Gastrocnemius medialis (tissue), 4 donors: ENCODE measurements at places on chromosomes 5 and 9.

DNA sequence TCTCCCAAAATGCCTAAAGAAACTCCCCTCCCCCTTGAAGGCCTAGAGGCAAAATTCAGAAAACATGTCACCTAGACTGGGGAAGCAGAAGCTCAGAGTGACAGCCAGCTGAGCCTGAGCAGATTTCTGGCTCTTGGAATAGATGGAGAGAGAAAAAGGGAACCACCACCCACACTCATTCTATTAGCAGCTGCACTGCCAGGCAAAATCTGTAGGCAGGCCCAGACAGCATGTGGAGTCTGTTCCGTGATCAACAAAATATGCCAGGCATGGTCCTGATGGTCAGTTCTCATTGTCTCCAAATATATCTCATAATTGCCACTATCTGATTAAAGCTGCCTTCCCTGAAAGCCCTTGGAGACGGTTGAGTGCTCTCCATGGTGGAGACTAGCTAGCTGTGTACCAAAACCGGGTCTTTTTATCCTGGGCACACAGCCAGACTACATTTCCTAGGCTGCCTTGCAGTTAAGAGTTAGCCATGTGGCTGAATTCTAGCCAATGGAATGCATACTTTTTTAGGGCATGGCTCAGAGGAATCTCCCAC, 131.7 kb upstream of the GPR151 start:
- DNase-seq, result no peak

GRCh38 chr5:163440954-163441353, 3.6 kb downstream of the CCNG1 start:
- DNase-seq, result no peak

DNA sequence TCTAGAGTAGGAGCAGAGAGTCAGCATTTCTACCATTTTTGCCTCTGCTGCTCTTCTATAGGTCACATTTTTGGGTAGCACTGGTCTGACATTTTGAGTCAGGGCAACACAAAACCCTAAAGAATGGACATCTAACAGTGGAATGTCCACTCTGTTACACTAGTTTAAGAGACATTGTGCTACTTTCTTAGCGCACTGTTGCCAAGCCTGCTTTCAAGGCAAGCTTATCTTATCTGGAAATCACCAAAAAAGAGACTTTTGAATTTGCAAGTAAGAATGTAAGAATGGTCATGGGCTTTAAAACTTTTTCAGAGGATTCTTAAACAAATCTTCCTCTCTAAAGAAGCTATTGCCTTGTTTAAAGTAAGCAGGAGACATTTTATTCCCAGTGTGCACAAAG, 73.0 kb upstream of the STARD4 start:
- no peak for DNase-seq

- DNase-seq, result no peak
Measured at GRCh38 chr5:91474201-91474600, 91.1 kb upstream of the ARRDC3 start.

DNA sequence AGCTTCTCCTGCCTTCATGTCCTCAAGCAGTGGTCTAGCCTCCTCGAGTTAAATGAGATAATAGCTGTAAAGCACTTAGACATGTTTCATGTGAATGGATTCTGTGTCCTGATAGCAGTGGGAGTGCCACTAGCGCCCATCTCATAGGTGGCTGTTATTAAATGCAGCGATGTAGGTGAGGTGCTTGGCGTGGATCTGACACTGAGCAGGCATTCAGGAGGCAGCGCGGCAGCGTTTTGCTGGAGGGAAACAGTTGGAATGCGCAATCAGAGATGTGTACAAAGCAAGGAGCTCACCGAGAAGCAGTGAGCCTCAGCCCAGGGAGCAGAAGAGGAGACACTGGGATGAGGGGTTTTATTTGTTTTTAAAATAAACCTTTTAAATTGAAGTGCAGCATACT, 106.6 kb downstream of the RGS3 start:
- DNase-seq, result peak; percentile 9

DNA sequence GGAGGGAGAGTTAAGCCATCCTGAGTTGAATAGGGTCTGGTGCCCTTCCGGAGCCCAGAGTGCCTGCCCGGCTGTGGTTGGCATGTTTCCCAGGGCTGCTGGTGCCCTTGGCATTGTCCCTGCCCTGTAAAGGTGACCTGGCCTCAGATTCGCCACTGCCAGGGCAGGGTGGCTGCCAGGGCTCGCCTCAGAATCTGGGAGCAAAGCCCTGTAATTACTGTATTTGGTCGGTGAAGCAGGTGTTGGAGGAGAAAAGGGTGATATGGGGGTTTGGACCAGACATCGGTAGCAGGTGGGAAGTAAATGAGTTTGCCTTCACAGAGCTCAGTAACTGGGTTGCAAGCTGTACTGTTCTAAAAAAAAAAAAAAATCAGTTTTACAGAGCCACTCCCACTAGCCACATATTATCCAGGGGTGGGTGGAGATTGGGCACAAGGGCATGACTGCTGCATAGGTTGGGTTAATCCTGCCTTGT, 47.6 kb downstream of the RGS3 start:
- no peak for DNase-seq

GRCh38 chr9:111731928-111732327, 62.8 kb downstream of the SHOC1 start:
- no peak for DNase-seq

- no peak for DNase-seq
Measured at GRCh38 chr9:79043916-79044315, 527.8 kb upstream of the TLE4 start.

DNA sequence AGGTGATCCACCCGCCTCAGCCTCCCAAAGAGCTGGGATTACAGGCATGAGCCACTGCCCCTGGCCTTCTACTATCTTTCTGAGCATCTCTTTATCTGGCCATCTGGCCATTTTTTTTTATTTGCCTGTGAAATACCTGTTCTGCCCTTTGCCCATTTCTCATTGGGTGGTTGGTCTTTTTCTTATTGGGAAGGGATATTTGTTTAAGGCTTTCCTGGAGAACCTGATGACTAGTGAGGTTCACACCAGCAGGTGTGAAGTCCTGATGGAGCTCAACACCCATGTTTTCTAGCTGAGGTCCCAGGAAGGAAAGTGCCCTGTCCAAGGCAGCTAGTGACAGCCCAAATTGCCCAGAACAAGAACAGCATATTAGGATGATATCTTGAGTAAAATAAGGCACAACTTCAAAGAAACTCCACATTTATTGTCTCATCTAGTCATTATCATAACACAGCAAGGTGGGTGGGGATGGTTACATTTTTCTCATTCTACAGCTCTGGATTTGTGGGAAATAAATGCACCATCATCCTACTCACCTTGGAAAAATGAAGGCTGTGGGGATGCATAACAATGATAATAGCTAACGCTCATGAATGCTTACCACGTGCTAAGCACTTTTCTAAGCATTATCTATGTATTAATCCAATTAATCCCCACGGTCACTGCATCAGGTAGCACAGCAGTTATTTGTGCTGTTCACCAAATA, 20.3 kb downstream of the SLC36A3 start:
- no peak for DNase-seq

GRCh38 chr9:21251190-21251589, 11.4 kb upstream of the IFNA14 start:
- no peak for DNase-seq

- DNase-seq, result no peak
Measured at GRCh38 chr9:4070266-4070665, 229.6 kb downstream of the GLIS3 start.

DNA sequence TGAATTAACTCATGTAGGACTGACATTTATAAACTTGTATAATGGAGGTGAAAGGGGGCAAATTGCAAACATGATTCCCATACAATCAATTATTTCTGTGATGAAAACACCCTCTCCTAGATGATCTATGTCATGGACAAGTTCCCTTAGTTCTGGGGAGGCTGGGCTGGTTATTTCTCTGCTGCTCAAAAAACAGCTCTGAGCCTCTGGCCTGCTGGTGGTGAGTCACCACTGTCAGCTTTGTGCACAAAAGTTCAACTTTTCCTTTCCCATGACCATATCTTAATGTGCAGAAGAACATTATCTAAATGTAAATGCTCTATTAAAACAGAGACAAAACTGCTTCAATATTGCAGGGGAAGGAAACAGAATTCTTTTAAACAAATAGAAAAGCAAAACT, 85.0 kb downstream of the HMHB1 start:
- no peak for DNase-seq

- DNase-seq, result no peak
Measured at GRCh38 chr5:178839319-178839704, 20.4 kb upstream of the ZNF354B start.

- DNase-seq, result no peak
Measured at GRCh38 chr9:132783006-132783405, 95.1 kb downstream of the AK8 start.

- DNase-seq, result no peak
Measured at GRCh38 chr5:180160215-180160614, 48.8 kb downstream of the RASGEF1C start.

- no peak for DNase-seq
Measured at GRCh38 chr9:129836311-129837007, 1.2 kb downstream of the USP20 start.

- DNase-seq, result no peak
Measured at GRCh38 chr9:127096208-127096607, 26.2 kb downstream of the ANGPTL2 start.

DNA sequence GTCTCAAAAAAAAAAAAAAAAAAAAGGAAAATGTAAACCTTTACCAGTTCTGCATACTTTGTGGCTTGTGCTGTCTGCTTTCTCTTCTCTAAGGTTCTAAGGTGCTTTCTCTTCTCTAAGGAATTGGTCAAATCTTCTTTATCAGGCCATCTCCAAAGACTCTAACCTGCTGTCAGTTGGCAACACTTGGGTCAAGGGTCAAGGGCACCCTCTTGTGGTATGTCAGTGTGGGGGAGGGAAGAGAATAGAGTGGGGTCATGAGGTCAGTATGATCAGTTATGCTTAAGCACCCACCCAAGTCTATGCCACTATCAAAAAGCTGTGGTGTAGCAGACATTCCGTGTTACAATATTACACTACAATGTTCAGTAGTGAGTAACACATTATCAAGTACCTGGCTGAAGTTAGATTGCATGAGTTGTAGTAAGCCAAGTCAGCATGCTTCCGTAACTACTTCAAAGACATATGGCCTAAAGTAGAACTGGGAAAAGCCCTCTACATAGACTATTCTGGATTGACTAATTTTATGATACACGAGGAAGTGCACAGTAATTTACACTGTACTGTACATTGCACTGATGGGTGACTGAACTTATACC, 25.0 kb upstream of the CCL28 start:
- no peak for DNase-seq

DNA sequence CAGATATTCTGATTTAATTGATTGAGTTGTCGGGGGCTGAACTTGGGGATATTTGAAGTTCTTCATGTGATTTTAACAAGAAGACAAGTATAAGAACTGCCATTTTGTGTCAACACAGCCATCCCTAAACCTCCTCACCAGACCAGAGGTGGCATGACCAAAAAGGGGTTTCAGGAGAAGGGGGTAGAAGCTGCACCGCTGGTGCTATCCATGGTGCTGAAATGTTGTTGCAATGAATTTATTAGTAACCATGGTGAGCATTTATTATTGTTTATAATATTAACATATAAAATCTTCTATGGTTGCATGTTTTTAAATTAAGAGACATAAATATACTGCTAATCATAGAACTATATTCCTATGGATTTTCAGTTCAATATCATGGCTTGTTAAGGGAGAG, 72.3 kb downstream of the GNA14 start:
- DNase-seq, result no peak

GRCh38 chr5:173726846-173727557, 110.6 kb upstream of the BOD1 start:
- no peak for DNase-seq

DNA sequence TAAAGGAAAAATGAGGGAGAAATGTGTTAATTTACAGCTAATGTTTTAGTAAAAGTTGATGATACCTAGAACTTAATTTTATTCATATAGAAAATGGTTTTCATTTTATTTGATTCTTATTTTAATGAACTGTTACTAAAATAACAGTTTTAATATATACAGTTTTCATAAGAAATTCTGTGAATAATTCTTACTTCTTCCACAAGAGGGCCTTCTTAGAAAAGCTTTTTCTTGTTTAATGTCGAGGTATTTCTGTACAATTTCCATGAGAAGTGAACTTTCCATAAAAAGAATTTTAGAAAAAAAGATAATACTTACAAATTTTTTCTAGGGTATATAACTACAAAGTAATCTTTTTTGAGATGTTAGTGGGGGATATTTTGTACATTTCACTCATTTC, 73.9 kb downstream of the KLF9 start:
- no peak for DNase-seq

GRCh38 chr5:57780306-57780960, 297.8 kb upstream of the ACTBL2 start:
- DNase-seq, result no peak

GRCh38 chr5:83345423-83345822, 126.1 kb upstream of the VCAN start:
- no peak for DNase-seq

DNA sequence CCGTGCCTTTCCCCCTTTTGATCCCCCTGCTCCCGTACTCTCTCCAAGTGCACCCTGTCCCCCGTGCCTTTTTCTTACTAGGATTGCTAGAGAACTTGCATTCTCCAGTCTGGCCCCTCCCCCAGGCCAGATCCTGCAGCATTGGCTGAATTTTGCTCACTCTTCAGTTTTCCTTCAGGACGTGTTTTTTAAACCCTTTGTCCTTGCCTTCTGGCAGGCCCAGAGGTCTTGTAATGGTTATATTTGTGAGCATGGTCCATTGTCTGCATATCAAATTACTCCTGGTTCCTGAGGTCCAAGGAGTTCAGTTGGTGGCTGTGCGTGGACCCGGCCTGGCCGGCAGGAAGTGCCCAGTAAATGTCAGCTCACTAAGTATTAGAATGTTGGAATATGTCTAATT, 606 bp downstream of the TBC1D13 start:
- DNase-seq, result no peak

- no peak for DNase-seq
Measured at GRCh38 chr5:321230-321725, at the start of gene AHRR. TSS of gene AHRR (plus strand) at chr5:321714. CDS start at chr5:343903, 22,189 bp downstream.
